ENCODE measurements at places on chromosomes 6 and 20.

- no peak for DNase-seq
Measured at GRCh38 chr6:154649721-154650120, 83.5 kb upstream of the SCAF8 start.

GRCh38 chr6:168340819-168341218 lies 21.2 kb upstream of the DACT2 start:
- no peak for DNase-seq

DNA sequence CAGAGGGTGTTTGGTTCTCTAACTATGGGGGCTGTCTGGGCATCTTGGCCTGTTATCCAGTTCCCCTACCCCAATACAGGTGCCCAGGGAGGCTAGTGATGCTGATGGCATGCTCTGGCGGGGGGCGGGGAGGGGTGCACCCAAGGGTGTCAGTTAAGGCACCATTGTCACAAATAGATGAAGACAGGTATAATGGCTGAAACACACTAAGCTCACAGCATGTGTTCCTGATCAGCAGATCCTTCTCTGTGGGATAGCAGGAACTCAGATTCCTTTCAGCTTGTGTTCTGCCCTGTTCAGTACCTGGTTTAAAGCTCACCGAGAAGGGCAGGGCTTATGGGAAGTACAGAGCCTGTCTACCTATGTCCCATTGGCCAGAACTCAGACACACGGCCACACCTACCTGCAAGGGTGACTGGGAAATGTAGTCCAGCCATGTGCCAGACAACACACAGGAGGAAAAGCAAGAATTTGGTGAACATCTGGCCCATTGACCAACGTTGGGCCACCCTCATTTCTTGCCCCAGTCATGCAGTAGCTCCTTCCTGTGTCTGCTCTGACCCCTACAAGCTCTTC lies 3.4 kb upstream of the RSPO4 start:
- DNase-seq: no peak

GRCh38 chr6:30712441-30712945 lies 4.6 kb downstream of the MDC1 start:
- no peak for DNase-seq

GRCh38 chr6:98041921-98042320 lies 758.9 kb upstream of the MMS22L start:
- DNase-seq: no peak

- no peak for DNase-seq
Measured at GRCh38 chr6:32623693-32624092, 13.5 kb upstream of the HLA-DQA1 start.

DNA sequence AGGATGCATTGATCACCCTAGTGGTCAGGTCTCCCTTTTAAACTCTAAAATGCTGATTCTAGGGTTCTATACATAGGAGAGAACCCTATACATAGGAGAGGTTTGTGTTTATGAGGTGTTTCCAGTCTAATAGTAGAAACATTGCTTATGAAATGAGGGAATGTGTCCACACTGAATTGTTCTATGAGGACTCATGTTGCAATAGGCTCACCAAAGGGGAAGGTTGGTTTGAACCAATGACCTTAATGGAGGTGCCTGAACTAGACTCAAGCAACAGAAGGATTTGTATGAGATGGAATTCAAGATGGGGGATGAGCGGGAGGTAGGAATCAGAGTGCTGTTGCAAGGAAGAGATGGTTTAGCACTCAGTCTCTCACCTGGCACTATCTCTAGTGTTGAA lies 33.5 kb upstream of the UBR2 start:
- DNase-seq: no peak

DNA sequence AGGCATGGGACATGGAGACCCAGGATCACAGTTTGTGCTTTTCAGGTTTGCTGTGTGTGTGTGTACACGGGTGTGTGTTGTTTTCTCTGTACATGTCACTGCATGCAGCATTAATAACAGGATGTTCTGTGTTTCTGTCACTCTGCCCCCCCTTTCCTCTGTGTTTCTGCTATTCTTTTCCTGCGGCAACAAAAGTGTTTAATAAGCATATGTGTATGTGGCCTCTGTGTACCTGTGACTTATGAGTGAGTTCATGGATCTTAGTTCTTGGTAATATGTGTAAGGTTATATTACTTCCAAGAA lies 9.8 kb downstream of the SYNGAP1 start:
- no peak for DNase-seq

- no peak for DNase-seq
Measured at GRCh38 chr6:162385980-162386379, 341.6 kb downstream of the PRKN start.

GRCh38 chr20:44224637-44225036 lies 14.1 kb upstream of the OSER1 start:
- DNase-seq: no peak

DNA sequence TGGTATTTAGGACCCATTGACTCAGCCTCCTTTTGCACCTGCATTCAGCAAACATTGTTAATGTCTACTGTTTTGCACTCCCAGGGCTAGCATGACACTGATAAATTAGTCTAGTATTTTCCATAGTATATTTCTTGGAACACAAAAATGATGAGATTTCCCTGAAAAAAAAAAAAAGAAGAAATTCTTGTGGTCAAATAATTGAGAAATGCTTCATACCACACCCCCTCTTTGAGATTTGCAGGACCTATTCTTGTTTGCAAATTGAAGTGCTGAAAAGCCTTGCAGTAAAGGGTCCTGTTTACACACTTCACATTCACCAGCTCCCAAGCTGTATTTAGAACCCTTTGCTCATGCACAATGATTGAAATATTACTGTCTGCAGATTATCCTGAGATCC lies 36.3 kb upstream of the CLIC5 start:
- no peak for DNase-seq

- DNase-seq: no peak
Measured at GRCh38 chr20:56922497-56922896, 293.4 kb downstream of the TFAP2C start.

GRCh38 chr6:169406034-169406433 lies 152.4 kb upstream of the THBS2 start:
- DNase-seq: no peak

DNA sequence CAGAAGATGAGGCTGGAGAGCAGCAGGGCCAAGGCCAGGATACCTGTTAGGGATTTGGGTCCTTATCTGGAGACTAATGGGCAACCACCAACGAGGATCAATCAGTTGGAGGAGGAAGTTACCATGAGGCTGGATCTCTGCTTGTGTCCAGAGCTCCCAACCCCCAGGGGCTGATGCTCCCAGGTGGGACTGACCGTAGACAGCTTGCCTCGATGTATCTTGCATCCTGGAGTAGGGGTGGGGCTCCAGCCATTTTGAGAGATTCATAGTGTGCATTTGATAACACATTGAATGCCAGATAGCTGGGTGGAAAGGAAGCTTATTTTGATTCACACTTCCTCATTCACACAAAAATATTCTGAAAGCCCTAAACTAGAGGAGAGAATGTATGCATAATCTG lies 4.6 kb upstream of the RFPL4B start:
- DNase-seq: no peak

DNA sequence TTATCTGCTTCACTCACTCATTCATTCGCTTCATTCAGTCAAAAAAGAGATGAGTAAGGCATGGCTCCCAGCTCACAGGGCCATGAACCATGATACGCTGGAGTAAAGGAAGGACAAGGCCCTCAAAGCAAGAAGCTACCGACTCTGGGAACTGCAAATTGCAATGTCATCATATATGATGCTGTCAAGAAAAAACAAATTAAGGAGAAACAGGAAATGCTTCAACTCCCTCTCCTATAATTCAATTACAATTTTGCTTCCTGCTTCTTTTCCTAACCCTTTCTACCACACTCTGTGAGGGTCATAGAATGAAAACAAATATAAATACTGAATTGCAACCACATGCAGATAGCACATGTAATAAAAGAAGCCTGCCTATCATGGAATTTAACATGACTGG lies 725.7 kb upstream of the FLRT3 start:
- no peak for DNase-seq

- no peak for DNase-seq
Measured at GRCh38 chr6:136753624-136754023, 38.7 kb downstream of the MAP3K5 start.

All from GOT3 (cell line).